Activated CD8-positive, alpha-beta memory T cell treated with anti-CD3 and anti-CD28 coated beads, Interleukin-2, amount 10 ng/mL, durations not matched to agents 7 days and 5 days (primary cell): ENCODE measurements at places on chromosomes 11 and 22. TPM values are rescaled to one million over a fixed set of nuclear protein-coding genes. Genes with fewer than 3 reads are reported as not detected.

DNA sequence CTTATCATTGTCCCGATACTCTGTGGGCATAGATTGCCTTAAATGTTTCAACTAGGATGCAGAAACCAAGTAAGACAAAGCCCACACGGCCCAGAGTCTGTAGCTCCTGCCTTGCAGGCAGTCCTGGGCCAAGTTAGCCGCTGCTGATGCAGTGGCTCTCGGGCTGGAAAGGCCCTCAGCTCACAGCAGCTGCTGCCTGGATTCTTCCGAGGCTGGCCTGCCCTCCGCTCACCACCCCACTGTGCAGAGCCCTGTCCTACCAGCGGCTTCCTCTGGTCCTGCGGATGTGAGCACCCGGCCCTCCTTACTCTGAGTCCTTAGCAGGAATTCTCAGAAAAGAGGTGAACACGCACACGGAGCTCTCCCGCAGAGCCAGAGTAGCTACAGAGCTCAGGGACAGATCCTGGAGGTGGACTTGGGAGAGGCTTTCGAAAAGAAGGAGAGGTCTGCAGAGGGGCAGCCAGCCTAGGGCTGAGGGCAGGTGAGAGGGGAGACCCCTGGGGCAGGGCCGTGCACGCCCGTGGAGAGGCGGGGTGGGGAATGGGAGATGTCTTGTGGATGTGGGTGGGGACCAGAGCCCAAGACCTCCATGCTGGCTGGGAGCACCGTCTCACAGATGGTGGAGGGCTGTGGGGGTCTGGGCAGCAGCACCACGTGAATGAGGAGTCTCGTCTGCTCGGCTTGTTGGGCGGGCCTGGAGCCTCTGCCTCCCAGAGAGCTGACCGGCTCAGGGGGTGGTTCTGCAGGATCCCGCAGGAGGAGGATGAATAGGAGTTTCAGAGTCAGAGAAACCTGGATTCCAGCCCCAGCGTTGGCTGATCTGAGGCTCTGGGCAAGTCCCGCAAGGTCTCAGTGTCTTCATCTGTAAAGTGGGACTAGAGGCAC lies 117.4 kb upstream of the B3GAT1 start:
- peak; percentile 33 for DNase-seq

DNA sequence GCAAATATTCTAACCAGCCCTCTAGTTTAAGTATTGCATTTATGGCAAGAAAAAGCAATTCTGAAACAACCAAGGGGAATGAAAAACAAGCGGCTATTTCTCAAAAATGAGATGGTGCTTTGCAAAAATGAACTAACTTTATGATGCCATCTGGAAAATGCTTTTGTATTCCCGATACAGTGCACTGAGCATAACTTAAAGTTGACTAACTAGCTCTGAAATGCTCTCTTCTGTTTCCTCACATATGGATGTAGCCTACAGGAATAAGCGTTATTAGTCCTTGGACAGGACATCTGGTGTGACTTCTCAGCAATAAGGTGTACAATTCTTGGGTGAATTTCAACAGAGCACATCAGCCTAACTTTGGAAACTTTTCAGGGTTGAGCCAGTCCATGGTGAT lies 228.2 kb upstream of the DDI1 start:
- no peak for DNase-seq

OR51B4 gene
- not detected for total RNA-seq

HIKESHI gene
- 44.9 TPM for total RNA-seq

GRCh38 chr11:64233913-64234586 lies at the start of gene VEGFB:
Gene VEGFB, plus strand, starts transcription at chr11:64234584. Its CDS starts 250 bp downstream, at chr11:64234834.
- DNase-seq: peak; percentile 80

IL17REL gene
- total RNA-seq: not detected

GRCh38 chr22:41234815-41235695 lies 5.7 kb downstream of the CHADL start:
- DNase-seq: no peak

PHLDA2 gene
- total RNA-seq: 1.1 TPM

TBX10 gene
- not detected for total RNA-seq

- DNase-seq: no peak
Measured at GRCh38 chr11:14446701-14447169, 52.9 kb downstream of the COPB1 start.

DNA sequence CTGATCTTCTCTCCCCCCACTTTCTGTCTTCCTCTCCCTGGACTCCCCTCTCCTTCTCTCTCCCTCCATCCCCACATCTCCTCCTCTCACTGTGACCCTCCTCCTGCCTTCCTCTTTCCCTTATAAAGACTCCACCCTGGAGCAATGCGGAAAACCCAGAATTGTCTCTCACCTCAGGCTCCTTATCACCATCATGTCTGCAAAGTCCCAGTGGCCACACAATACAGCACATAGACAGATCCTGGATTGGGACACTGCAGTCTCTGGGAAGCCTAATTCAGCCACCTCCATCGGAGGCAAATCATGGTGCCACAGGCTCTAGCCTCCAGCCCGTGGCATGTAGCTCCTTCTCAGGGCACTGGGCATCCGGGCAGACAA lies 2.7 kb downstream of the RFPL2 start:
- no peak for DNase-seq

- peak; percentile 11 for DNase-seq
Measured at GRCh38 chr11:133705873-133706272, 139.4 kb downstream of the SPATA19 start.

MYH9 gene
- 695 TPM for total RNA-seq

P2RX6 gene
- 0.32 TPM for total RNA-seq

- no peak for DNase-seq
Measured at GRCh38 chr11:43278193-43278956, 33.4 kb upstream of the API5 start.

DNA sequence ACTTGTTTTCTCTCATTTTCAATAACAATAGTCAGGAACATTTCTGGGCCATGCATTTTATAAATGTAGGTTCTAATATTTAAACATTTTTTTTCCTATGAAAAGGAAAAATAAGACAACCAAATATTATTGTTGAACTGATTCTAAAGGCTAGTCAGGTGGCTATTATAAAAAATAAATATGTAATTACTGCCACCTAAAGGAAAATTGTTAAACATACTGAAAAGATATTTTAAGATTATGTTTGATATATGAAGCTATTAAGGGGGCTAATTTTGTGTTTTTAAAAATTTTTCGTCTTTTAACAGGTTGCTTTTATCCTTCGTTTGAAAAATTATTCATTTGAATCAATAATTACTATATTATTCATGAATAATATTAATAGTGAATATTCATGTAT lies 62.2 kb upstream of the FDX1 start:
- no peak for DNase-seq

KREMEN1 gene
- total RNA-seq: 0.47 TPM

- DNase-seq: no peak
Measured at GRCh38 chr11:5791165-5791564, at the start of gene OR52N1. Gene OR52N1, minus strand, starts transcription at chr11:5791265. Its CDS starts 2,449 bp downstream, at chr11:5788816.

- no peak for DNase-seq
Measured at GRCh38 chr11:67260406-67260805, 5.9 kb upstream of the GRK2 start.

DNA sequence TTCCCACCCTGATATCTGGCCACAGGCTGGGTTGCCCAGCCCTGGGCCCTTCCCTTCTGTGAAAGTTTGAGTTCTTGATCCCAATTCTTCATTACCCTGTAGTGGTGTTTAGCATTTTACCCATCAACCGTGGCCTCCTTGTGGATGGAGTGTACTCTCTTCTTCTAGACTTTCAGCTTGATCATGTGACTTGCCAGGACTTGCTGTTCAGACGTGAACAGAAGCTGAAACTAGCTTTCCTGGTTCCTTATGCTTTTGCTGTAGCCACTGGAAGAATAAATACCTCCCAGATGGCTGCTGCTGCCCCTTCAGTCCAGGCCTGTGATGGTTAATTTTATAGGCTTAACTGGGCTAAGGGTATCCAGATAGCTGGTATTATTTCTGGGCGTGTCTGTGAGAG lies 32.7 kb upstream of the DAGLA start:
- no peak for DNase-seq

- DNase-seq: no peak
Measured at GRCh38 chr22:35687461-35687860, 30.2 kb upstream of the APOL5 start.

DNA sequence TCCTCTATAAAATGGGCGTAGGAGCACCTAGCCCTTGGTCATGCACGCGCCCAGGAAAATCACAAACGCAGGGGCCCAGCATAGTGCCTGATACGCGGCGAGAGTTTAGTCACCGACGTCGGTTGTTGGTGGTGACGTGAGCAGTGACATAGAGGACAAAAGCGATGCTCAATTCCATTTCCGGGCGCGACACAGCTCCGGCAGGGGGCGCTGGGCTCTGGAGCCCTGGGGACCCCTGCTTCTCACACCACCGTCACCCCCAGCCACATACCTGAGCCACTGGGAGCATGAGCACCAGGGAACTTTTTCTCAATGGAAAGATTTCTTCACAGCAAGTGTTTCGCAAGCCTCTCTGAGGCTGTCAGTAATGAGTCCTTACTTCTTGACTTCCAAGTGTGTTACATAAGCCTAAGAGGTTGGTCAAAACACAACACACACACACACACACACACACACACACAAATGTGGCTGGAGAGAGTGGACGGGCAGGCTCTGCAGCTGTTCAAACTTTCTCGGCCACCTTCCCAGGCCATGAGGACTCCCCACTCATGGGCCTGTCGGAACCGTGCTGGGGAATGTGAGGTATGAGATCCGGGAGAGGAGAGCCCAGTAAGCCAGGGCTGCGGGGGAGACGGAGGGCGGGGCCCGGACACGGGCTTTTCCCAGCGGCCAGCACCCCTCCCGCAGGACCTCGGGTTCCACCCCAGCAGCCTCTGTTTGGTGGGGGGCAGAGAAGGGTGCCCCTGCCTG lies 36.9 kb upstream of the LINC01488 start:
- no peak for DNase-seq

KAT5 gene
- 62.0 TPM for total RNA-seq

C11orf86 gene
- not detected for total RNA-seq

PAX6 gene
- total RNA-seq: not detected

GRCh38 chr11:65069217-65069616 lies 10.9 kb upstream of the NAALADL1 start:
- no peak for DNase-seq
